Stimulated activated CD8-positive, alpha-beta memory T cell treated with anti-CD3 and anti-CD28 coated beads, Interleukin-7, amount 100 ng/mL, for 1 hour (primary cell): ENCODE measurements at places on chromosomes 2 and 18.

DNA sequence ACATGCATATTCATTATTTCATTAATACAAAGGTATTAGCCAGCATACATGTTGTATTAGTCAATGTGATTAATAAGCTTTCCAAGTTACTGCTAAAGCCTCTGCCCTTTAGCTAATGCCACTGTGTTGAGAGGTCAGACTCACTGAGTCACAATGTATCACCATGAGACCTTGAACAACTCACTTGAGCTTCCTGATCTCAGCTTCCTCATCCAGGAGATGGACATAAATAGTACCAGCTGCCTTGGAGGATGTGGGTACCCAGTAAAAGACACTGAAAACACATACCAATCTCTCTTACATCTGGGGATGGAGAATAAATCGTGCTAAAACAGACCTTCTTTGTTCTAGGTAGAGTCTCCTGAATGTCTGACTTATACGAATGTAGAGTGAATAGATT, 224.6 kb downstream of the EPHA4 start:
- DNase-seq: no peak

GRCh38 chr2:55140316-55141219, 90.3 kb upstream of the RTN4 start:
- no peak for DNase-seq

DNA sequence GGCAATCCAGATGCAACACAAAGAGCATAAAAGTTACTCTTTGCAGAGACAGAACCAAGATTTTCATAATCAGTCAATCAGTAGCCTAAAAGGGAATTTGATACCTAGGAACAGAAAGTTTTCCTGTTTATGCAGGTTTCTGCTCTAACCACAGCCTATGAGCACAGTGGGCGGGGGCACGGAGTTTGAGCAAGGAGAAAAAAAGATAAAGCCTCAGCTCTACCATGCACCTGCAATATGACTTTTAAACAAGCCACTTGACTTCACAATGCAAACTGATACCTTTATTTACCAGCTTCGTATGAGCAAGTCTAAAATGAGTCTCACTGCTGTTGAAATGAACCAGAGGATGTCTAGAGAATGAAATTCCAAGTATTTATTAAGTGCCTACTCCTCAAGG, 5.6 kb upstream of the LRATD1 start:
- no peak for DNase-seq

- no peak for DNase-seq
Observed at GRCh38 chr2:173968551-173968950, 3.4 kb upstream of the SP3 start.

DNA sequence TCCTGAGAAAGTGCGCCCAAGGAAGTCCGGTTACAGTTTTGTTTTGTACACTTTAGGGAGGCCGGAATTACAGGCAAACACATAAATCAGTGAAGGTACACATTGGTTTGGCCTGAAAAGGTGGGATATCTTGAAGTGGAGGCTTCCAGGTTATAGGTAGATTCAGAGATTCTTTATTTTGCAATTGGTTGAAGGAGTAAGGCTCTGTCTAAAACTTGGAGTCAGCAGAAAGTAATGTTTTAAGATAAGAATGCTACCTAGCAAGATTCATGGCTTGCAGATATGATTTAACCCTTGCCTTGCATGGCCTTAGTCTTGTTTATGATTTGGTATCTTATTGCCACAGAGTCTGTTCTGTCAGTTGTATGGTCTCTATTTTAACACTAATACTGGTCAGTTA, 165.9 kb upstream of the NDUFV2 start:
- DNase-seq: no peak

DNA sequence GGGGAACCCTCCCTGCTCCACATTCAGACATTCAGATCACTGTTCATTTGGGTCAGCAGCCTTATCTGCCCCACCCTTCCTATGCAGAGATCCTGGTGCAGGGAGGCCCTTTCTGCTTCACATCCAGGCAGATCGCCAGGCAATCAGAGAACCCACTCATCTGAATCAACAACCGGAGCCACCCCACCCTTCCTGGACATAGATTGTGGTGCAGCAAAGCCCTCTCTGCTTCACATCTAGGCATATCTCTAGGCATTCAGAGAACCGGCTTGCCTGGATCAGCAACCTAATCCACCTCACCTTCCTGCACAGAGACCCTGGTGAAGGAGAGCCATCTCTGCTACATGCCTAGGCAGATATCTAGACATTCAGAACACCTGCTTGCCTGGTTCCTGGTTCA, 184.5 kb upstream of the CNTNAP5 start:
- no peak for DNase-seq

DNA sequence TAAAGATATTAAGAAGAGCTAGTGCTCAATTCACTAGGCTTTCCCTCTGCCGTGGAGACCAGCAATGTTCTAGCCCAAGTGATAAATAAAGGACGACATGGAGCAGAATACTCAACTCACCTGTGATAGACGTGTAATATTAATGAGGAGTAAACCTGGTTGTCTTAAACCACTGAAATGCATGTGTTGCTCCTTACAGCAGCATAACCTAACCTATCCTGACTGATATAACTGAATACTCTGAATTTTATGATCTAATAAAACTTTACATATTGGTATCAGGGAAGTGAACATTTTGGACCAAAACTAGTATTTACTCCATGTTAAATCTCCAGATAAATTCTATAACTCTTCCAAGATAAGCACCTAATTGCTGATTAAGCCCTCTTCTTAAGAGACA, 531.0 kb downstream of the METTL4 start:
- DNase-seq: no peak

DNA sequence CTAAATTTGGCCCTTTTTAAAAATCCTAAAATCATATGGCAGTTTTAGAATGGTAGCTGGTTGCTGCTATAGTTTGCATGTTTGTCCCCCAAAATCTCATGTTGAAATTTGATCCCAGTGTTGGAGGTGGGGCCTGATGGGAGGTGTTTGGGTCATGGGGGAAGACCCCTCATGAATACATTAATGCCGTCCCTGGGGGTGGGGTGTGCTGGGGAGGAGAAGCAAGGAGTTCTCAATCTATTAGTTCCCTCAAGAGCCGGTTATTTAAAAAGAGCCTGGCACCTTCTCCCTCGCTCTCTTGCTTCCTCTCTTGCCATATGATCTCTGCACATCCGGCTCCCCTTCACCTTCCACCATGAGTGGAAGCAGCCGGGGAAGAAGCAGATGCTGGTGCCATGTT, 20.8 kb downstream of the GPATCH11 start:
- DNase-seq: no peak

DNA sequence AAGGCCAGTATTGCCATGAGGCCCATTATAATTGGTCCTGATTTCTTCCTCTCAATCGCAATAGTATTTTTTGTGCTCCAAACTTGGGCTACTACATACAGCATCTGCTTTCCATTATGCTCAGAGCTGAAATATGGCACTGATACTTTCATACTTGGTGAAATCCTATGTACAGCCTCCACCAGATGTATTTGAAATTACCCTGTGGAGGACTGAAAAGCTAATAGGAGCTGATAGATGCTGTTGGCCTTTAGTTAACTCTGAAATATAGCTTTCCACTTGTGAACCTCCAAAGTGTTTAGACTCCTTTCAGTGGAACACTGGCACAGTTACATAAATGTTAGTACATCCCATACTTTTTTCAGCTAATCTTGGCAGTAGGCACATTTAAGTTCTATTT, 205.7 kb downstream of the NEDD4L start:
- no peak for DNase-seq

DNA sequence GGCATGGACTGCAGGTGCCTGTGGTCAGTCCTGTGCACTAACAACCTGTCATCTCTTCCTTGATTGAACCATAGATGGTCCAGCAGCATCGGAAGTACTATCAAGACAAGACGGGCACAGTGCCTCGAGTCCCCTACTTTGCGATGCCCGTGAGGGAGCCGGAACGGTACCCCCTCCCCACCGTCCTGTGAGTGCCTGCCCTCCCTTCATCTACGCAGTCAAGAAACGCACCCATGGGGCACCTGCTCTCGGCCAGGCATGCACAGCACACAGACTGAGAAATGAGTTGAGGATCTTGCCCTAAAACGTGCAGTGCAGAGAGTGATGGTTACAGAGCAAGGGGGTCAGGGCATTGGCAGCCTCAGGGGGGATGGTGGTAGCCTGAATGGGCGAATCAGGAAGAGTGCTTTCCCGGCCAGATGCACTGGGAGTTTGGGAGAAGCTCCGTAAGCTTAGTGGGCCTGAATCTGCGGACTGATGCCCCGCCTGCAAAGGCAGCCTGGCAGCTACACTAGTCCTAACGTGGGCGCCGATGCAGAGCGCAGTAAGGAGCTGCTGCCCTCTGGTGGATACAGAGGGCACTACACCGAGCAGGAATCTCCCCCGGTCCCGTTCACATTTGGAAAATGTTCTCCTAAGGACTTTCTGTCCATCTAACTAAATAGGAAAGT, 63.6 kb downstream of the CIB4 start:
- peak; percentile 45 for DNase-seq

DNA sequence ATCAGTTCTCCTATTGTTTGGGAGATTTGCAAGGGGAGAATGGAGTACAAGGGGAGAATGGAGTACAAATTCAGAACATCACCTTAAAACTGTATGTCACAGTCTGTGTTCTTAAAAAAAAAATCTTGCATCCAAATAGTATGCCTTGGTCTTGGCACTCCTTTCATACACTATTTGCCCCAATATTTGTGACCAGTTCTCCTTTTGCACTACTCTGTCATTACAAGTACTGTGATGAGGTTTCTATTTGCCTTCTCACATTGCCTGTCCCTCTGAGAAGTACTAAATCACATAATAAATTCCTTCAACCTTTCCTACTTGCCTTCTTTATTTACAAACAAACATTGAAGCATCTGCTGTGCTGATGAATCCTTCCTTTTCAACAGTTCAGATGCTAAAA, 36.0 kb upstream of the NCK2 start:
- no peak for DNase-seq

DNA sequence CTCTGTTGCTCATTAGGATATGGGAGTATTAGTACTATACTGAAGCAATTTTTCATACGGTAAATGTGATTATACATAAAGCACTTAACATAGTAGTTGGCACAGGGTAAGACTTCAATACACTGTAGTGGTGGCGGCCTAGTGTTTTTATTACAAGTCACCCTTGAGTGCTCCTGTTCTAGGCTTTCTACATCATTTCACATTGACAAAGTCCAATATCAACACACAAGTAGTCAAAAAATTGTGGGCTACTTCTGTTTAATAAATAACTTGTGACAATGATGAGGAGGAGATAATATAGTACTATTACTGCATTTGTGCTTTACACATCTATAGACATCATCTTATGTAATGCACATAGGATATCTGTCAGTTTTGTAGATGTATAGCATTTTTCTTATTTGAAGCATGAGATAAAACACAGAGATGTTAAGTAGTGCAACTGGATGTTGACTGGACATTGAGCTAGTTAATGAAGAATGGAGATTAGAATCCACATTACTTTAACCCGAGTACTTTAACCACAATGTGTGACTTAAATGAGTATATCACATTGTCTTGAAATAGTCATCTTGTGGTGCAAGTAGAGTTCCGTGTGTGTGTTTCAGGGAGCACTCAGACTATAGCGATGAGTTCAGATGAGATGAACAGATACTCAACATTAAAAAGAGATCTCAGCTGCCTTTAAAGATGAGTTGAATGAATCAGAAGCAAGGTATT, 134.8 kb downstream of the ZNF385B start:
- no peak for DNase-seq

- DNase-seq: no peak
Observed at GRCh38 chr18:50053111-50053510, 141.8 kb downstream of the MYO5B start.
